T47D (cell line): ENCODE measurements at places on chromosomes 12 and 14.

DNA sequence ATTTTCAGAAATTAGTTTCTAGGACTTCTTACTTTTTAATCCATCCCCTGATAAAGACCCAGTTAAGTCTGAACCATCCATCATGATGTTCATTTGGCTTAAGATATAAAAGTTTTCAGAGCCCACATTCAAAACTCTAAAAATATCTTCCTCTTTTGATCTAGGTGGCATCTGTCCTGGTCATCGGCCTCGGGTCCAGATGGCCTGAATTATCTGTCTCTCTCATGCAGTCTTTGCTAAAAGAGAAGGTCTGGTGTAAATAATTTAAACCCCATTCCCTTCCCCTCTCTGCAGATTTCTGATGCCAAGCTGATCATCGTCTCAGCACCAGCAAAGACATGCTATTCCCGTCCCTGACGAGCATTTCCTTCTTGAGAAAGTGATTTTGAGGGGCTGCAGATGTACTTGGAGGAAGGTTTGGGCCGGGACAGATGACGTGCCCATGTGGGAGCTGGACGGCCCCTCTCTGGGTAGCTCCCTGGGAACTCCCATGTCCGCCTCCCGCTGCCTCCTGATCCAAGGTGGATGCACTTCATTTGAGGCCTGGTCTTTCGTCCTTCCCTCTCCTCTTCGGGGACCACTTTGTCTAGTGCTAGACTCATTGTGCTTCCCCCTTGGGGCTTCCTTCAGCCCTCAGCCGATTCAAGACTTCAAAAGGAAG lies 173.0 kb upstream of the PRMT8 start:
- DNase-seq, result no peak

DNA sequence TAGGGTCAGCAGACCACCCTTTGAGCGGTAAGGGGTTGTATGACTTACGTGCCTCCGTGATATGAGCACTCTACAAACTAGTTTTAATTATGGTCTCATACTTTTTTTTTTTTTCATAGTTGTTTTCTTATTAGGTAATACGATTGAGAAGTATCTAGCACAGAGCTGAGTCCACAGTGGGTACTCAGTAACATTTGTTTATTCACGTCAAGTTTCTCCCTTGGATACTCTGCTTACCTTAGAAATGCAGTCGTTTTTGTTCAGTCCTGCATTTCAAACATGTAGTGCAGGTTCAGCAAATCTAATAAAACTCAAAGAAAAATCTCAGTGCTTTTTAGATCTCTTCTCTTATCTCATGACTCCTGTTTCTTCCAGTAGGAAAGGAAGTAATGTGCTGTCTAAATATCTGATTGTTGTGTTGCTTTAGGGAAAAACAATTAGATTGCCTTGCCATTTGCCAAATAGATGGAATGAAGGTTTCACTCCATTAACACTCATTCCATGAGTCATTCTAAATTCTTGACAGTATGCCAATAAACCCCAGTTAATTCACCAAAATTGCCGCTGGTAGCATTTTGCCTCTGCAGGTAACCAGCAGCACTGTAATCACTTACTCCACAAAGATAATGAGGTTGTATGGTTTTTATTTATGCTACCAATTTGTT lies 118.9 kb downstream of the PTCSC3 start:
- DNase-seq, result peak; percentile 15

- no peak for DNase-seq
Observed at GRCh38 chr12:6084969-6085450, 39.5 kb downstream of the VWF start.

- DNase-seq, result no peak
Observed at GRCh38 chr14:85217412-85217811, 312.5 kb upstream of the FLRT2 start.

GRCh38 chr12:53093777-53094393 lies 3.6 kb upstream of the IGFBP6 start:
- no peak for DNase-seq

DNA sequence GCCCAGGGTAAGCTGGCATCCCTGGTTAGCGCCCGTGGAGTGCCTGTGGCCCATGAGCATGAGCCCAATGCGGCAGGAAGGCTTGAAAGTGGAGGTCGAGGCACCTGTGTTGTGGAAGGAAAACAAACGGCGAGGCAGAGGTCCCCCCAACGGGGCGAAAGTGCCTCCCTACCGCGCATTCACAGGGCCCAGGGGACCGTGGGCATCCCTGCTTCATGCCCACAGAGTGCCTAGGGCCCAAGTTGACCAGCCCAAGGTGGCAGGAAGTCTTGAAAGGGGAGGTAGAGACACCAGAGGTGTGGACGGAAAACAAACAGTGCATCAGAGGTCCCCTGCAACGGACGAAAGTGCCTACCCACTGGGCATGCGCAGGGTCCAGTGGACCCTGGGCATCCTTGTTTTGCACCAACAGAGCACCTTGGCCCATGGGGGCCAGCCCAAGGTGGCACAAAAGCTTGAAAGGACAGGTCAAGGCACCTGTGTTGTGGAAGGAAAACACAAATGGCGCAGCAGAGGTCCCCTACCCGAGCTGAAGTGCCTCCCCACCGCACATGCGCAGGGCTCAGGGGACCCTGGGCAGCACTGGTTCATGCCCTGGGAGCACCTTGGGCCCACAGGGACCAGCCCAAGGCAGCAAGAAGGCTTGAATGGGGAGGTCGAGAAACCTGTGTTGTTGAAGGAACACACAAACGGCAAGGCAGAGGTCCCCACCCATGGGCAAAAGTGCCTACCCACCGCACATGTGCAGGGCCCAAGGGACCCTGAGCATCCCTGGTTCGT lies 377.5 kb downstream of the ALG10 start:
- no peak for DNase-seq

DNA sequence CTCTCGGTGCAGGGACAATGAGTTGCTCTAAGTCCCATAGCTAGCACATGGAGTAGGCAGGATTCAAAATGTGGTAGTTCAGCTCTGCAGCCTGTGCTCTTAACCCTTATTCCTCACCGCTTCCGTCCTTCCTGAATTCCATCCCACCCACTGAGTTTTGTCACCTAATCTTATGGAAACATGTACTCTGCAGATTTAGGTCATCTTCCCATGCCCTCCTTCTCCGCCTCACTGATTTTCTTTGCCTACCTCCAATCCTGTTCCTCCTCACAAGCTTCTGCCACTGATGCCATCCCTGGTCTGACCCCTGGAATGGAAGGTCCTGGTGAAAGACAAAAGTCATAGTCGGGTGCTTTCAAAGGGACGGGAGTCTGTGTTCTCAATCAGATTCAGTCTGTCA lies 46.5 kb upstream of the ABCC9 start:
- no peak for DNase-seq

DNA sequence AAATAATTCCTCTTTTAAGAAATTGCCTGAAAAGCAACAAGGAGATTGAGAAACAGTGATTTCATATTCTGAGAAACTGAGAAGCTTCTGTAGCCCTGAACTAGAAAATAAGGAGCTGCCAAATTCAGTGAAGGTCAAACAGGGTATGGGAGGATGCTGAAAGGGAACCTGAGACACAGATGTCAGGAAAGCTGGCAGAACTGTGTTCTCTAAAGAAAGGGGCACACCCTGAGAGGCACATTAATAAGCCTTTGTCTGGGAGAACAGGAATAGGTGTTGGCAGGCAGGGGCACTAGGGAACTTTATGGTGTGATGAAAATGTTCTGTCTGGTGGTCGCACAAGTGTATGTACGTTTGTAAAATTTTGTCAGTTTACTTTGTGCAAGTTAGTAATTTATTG lies 29.6 kb downstream of the VRK1 start:
- no peak for DNase-seq

GRCh38 chr14:31357279-31357678 lies 63.1 kb downstream of the HEATR5A start:
- DNase-seq, result no peak

GRCh38 chr14:91377700-91378652 lies 39.6 kb downstream of the CCDC88C start:
- DNase-seq, result no peak

DNA sequence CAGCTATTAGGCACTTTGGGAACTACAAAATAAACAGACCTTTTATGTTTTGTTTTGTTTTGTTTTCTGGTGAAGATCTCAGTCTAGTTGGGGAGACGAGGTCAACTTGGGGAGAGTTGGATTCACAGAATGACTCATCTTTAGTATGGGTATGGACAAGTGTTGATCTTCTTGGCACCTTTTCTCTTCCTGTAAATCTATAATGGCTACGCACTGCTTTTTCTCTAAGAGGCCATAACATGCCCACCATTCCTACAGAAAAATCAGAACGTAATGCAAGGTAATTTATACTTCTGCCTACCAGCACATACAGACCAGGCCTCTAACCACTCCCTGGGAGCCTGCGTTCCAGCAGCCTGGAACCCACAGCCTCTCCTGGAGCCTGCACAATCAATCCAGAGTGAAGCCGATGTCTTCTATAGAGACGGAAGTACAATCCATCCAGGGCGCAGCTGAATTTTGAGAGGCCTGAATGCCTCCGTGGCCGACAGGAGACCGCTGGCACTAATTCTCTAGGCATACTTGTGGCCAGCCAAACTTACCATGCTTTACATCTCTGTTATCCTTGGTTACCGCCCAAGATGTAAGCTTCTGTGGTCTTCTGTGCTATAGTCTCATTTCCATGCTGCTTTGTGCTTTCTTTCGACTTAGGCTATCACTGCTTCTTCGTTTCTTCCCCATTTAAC lies 717 bp downstream of the PPHLN1 start:
- no peak for DNase-seq

DNA sequence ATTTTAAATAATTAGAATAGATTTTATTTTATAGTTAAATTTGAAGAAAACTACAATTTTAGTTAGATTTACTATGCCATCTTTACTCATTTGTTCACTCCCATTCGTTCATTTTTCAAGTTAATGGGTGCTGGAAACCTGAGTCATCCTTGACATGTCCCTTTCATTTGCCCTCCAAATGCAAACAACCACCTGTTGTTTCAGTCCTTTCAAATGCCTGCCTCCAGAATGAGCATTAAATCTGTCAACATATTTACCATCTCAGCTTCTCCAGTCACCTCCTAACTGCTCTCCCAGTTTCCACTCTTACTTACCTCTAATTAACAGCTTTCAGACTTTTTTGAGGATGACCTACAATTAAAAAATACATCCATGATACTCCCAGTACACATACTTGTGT lies 375.5 kb downstream of the RAD51B start:
- no peak for DNase-seq

GRCh38 chr14:100603341-100604120 lies 16.3 kb upstream of the BEGAIN start:
- no peak for DNase-seq

- DNase-seq, result no peak
Observed at GRCh38 chr14:80507292-80507869, 296.1 kb upstream of the DIO2 start.

- no peak for DNase-seq
Observed at GRCh38 chr14:59830338-59830734, 40.2 kb downstream of the RTN1 start.

GRCh38 chr14:70816525-70816924 lies 7.2 kb upstream of the MAP3K9 start:
- no peak for DNase-seq

DNA sequence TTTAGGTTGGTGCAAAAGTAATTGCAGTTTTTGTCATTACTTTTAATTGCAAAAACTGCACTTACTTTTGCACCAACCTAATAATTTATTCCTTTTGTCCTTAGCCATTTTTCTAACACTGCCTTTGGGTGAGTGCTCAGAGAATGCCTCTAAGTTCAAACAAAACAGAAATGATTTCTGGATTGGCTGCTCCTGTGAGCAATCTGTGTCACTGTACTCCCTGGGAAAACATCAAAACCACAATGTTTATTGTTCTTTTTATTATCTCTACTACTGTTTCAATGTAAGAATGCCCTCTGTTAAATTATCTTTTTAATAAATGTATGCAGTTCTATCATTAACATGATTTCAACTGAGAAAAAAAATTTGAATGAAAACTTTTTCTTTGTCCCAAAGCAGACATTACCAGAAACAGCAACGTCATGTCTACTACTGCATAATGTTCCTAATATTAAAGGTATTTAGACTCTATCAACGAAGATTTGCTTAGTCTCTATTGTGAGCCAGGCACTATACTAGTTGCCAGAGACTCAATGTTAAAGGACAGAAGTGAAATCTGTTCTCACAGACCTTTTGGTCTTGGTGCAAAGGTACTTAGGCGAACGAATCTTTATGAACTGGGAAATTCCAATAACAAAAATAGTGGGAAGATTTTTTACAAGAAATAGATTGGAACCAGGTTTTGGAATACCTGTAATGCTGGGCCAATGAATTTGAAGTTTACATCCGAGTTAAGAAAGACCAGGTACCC lies 6.2 kb downstream of the SLC41A2 start:
- DNase-seq, result peak; percentile 34

DNA sequence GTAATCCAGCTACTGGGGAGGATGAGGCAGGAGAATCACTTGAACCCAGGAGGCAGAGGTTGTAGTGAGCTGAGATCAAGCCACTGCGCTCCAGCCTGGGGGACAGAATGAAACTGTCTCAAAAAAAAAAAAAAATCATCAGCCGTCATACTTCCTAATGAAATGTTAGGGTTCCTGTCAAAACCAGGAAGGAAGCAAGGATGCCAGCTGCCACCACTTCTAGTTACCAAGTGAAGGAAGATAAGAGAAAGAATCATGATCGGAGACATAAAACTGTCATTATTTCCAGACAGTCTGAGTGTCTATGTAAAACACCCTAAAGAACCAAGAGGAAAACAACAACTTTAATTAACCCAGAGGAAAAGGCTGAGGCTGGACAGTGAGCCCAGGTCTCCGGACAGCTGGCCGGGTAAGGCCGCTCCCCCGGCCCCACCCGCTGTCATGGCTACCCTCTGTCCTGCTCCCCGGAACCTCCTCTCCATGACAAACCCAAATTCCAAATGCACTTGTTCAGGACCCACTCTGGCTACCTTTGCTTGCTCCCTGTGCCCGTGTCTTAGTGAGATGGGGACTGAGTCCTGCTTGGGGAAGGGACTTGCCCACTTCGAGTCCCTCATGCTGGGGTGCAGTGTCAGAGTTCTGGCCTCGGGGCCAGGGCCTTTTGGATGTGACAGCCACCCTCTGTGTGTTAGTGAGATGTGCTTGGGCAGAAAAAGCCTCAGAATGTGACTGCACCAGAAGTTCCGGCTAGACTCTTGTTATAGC lies 29.0 kb downstream of the SLC6A12 start:
- DNase-seq, result peak; percentile 65

GRCh38 chr14:89392181-89392580 lies 24.9 kb downstream of the FOXN3 start:
- no peak for DNase-seq

- no peak for DNase-seq
Observed at GRCh38 chr12:79517363-79517762, 173.4 kb downstream of the PAWR start.

- DNase-seq, result peak; percentile 84
Observed at GRCh38 chr12:42325653-42326474, at the start of the genes PPHLN1 and ZCRB1. TSS of gene PPHLN1 (plus strand) at chr12:42326167. CDS start at chr12:42335903, 9,736 bp downstream. TSS of gene ZCRB1 (minus strand) at chr12:42326094. CDS start at chr12:42324102, 1,992 bp downstream.

GRCh38 chr14:68652433-68652690 lies 140.5 kb downstream of the ZFP36L1 start:
- DNase-seq, result no peak
